GM03348 (cell line): ENCODE measurements at places on chromosomes 6 and 20.

GRCh38 chr6:53556986-53557715 is 12.2 kb upstream of the GCLC start:
- no peak for DNase-seq

DNA sequence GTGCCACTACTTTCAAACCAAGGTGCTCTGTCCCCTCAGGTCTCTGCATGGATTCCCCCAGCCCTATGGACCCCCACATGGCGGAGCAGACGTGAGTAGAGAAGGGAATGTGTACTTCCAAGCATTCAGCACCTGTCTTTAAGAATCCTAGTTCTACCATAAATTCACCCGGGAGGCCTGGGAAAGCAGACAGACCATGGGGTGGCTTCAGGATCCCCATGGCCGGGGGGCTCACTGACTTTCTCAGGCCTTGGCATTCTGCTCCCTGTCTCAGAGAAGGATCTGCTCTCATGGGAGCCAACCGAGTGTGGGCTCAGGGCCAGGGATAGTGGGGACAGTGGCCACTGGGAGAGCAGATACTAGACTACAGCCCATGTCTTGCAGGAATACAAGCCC is 2.3 kb downstream of the CDC25B start:
- no peak for DNase-seq

DNA sequence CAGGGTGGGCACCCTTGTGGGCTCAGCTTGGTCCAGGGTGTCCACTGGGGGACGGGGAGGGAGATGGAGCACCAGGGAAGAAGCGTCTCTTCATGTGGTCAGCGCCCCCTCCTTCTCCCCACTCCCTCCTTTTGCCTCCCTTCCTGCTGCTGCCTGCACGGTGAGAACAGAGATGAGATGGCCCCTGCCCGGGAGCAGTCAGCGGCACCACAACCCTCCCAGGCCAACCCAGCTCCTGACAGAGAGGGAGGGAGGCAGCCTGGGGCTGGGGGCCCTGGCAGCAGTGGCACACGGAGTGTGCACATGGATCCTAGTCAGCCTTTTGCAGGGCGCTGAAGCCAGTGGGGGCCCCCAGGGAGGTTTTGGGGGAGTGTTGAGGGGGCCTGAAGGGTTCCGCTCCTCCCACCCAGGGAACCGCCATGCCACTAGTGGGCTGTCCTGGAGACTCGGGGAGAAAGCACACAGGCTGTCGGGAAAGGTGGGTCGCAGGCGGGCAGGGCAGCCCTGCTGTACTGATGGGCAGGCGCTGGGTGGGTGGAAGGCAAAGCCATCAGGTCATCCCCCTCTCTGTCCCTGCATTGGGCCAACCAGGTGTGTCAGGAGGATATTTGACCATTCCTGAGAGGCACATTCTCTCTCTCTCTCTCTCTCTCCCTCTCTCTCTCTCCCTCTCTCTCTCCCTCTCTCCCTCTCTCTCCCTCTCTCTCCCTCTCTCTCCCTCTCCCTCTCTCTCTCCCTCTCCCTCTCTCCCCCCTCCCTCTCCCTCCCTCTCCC is 94.3 kb upstream of the BHLHE23 start:
- no peak for DNase-seq

GRCh38 chr6:65075705-65076230 is 631.3 kb downstream of the EYS start:
- DNase-seq, result no peak

GRCh38 chr6:80939898-80940297 is 812.6 kb downstream of the TENT5A start:
- no peak for DNase-seq

- DNase-seq, result peak; percentile 47
Observed at GRCh38 chr6:127207591-127208120, 59.0 kb upstream of the RNF146 start.
